Hippocampal formation (tissue), 2 donors: ENCODE measurements at places on chromosomes 2 and 18.

GRCh38 chr2:234874347-234875046 is 77.3 kb upstream of the SH3BP4 start:
- DNase-seq: no peak

DNA sequence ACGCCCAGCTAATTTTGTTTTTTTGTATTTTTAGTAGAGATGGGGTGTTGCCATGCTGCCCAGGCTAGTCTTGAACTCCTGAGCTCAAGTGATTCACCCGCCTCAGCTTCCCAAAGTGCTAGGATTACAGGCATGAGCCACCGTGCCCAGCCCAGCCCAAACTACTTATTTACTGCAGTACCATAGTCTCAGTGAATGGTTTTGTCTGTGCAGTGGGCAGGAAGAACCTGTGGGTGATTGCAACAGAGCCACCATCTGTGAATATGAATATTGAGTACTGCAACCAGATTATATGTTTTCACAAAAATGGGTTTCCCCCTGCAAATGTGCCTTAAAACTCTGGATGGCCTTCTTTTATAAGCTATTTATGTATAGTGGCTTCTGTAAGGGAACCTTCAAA is 9.1 kb downstream of the MPPE1 start:
- DNase-seq: no peak

DNA sequence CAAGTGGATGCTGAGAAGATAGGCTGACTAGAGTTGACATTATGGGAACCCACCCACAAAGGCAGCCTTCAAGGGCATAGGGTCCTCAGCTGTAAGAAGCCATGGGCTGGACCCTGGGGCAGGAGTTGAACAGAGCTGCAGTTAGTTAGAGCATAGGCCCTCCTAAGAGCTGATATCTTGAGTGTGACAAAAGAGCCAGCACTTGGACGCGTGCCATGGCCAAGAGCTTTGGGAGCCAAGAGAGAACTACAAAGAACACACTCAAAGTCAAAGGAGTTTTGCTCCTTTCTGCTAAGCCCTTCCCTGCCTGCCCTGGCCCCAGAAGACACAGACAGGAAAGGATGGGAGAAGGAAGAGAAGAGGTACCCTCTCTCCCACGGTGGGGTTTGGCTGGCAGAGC is 29.9 kb upstream of the AGAP1 start:
- DNase-seq: no peak

DNA sequence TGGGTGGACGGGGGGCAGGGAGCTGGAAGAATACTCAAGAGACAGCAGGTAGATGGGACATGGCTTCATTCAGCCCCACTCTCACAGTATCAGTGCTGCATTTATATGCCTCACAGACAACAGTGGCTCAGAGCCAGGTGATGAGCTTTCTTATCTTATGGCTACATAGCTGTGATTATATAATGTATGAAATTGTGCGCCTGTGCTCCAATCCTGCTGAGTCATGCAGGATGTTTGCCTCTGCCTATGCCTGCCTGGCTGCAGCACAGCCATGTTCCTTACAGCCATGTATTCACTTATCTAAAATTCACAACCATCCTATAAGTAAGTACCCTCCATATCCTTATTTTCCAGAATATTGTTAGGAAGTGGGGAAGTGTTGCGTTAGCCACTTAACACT is 37.7 kb upstream of the RNF103 start:
- DNase-seq: no peak

GRCh38 chr2:47354013-47354847 is 48.7 kb upstream of the MSH2 start:
- DNase-seq: no peak

- no peak for DNase-seq
Observed at GRCh38 chr18:25314838-25315190, 37.2 kb downstream of the ZNF521 start.

- DNase-seq: no peak
Observed at GRCh38 chr2:132593171-132593570, 76.8 kb downstream of the LYPD1 start.

- DNase-seq: no peak
Observed at GRCh38 chr18:36128907-36129299, 237 bp downstream of the SLC39A6 start.

DNA sequence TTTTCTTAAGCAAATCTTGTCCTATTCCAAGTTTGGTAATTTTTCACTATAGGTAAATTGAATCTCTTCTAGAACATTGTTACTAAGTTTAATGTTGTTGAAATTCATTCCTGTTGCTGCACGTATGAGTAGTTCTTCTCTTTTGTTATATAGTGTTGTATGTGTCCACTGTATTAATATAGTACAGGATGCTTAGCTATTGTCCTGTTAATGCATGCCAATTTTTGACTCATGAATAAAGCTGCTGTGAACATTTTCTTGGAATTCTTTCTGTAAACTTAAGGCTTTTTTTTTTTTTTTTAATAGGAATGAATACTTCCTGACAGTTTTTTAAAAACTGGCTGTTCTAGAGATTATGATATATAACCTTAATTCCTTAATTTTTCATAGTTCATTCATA is 326.9 kb downstream of the SLC4A3 start:
- DNase-seq: no peak
